ENCODE measurements at places on chromosomes 4 and X. TPM values are rescaled to one million over a fixed set of nuclear protein-coding genes. Genes with fewer than 3 reads are reported as not detected.

GRCh38 chrX:19886883-19887531, 393 bp downstream of the SH3KBP1 start:
- DNase-seq = no peak

GRCh38 chr4:148067301-148067916, 335.5 kb downstream of the ARHGAP10 start:
- no peak for DNase-seq

The KLHL34 gene
- not detected for total RNA-seq

- DNase-seq = no peak
These were observed 152.3 kb downstream of the LRBA start for GRCh38 chr4:150862829-150863228.

DNA sequence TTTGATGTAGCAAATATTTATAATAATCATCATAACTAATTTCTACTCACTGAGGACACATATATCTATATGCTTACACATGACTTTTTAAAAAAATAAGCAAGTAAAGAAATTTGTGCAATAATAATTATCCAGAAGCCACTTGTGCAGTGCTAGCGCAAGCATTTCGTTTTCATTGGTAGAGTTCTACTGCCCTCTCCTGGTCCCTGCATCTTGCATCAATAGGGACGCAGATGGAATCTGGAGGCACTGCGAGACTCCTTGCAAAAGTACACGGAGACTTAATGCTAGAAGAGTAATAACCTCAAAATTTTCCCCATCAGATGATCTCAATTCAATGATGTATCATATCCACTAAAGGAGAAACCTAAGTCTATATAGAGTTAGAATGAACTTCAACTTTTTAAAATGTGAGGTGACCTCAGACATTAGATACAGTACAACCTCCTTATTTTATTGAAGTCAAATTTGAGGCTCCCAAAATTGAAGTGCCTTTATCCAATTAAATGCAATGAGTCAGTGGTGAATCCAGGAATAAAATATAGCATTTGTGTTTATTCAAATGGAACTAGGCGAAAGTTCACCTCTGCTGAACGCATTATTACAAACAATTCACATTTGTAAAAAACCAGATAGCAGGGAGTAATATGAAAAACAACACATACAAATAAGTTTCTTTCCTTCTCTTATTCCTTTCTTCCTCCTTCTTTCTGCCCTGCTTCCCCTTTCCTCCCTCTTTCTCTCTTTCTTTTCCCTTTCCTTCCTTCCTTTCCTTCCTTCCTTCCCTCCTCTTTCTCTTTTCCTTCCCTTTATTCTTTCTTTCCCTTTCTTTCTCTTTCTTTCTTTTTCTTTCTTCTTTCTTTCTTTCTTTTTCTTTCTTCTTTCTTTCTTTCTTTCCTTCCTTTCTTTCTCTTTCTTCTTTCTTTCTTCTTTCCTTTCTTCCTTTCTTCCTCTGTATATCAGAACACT, 450.0 kb downstream of the ANKRD50 start:
- no peak for DNase-seq

The SPP1 gene
- 16.0 TPM for total RNA-seq

DNA sequence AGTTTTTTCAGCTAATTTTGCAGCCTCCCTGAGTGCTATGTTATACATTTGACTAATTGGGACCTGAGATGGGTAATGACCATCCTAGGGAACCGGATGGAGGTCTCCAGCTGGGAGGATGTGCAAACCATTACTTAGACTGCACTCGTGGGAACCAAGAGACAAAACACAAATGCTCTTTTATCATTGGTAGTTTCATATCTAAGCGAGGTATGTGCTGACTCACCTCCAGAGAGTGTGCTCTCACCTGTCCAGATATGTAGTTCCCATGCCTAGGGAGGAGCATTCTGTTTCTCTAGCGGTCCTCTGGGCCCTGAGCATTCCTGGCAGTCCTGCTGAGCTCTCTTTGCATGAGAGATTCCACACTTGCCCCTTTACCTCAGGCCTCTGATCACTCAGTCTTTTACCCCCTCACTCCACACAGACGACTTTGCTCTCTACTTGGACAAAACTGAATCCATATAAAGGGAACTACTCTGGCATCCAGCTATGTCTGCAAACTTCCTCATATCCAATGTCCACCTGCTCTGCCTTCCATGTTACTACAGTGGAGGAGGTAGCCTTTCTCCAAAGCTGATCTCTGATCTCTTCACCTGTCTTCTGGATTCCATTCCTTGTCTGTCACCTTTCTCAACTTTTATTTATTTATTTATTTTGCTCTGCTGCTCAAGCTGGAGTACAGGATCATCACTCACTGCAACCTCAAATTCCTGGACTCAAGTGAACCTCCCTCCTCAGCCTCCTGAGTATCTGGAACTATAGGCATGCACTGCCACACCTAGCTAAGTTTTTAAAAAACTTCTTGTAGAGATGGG, 88.4 kb downstream of the LRP2BP start:
- no peak for DNase-seq

DNA sequence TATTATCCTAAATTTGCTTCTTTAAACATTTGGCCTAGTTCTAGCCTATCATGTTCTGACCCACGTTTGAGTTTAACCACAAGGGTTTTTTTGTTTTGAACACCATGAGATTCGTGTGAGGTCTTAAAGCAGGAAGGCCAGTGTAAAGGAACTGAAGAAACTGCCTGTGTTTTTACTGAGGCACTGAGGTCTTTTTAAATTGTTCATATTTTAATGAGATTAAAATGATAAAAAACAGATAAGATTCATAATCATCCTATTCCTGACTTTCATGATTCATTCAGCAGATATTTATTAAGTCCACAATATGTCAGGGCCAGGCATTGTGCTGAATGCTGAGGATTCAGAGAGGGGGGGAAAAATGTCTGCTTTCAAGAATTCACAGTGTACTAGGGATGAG, 3.2 kb downstream of the RPS6KA3 start:
- DNase-seq = no peak

The SORBS2 gene
- total RNA-seq = 41.8 TPM

GRCh38 chr4:98210281-98210680, 50.9 kb upstream of the RAP1GDS1 start:
- DNase-seq = no peak

GRCh38 chr4:100869276-100869675, 351.5 kb upstream of the EMCN start:
- DNase-seq = no peak

The MFAP3L gene
- total RNA-seq = 6.8 TPM

The USP26 gene
- total RNA-seq = not detected

The IL9R gene
- total RNA-seq = not detected

The UGT2A3 gene
- not detected for total RNA-seq

GRCh38 chrX:67582436-67582835, 38.6 kb downstream of the AR start:
- DNase-seq = no peak

GRCh38 chrX:51893931-51894696, 691 bp downstream of the MAGED1 start:
- DNase-seq = peak; percentile 88

The SERTM2 gene
- not detected for total RNA-seq

DNA sequence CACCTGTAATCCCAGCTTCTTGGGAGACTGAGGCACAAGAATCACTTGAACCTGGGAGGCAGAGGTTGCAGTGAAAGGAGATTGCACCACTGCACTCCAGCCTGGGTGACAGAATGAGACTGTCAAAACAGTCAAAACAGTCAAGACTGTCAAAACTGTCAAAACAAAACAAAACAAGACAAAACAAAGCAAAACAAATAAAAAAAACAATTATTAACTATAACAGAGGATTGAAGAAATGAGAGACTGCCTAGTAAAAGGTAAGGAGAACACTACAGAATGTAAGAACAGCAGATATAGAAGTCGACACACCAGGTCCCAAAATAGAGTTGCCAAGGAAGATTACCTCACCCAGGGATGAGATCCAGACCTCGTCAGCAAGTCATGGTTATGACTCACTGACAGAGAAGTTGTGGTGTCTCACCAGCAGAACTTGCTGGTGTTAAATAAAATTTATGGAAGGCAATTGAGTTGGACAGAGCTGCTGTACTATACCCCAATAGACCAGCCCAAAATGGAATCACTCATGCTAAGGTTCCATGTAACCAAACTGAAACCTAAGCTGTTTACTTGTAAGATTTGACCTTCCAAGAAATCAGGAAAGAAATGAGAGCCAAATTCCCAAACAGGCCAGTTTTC, 32.1 kb upstream of the GK start:
- DNase-seq = no peak

DNA sequence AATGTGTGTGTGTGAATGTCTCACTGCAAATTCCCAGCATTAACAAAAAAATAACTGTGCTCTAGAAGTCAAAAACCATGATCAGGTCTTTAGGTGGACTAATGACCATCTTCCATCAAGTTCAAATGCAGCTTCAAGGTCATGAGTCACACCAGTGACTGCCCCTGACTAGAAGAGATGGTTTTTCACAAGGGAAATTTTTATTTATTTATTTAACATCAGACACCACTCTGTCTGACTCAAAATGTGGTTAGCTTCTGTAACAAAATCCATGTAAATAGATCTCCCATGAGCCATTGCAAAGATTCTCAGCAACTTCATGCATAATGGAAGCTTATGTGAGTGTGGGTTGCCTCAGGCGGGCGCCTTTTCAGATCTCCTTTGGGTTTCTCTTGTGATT, 219.2 kb downstream of the KIT start:
- DNase-seq = no peak

The FAM9B gene
- total RNA-seq = not detected

DNA sequence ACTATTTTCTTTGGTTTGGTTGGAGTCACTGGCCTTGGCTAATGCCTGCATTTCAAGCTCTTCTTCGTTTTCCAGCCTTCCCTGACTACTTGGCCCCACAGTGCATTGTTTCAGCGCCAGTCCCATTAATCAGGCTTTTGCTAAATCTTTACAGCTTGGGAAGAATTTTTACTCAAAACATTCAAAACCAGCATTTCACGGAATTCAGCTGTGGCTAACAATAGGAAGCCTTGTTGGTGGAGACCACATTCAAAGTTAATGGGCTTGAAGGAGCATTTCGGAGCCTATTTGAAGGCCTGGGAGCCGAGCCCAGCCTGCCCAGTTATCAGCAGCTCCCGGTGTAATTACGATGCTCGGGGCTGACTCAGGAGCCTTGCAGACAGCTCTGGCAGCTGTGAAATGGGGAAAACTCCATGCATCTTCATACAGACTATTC, 30.8 kb upstream of the VCX2 start:
- no peak for DNase-seq

The CTSO gene
- total RNA-seq = 13.9 TPM

- DNase-seq = no peak
These were observed at the start of gene ANXA10 for GRCh38 chr4:168092176-168092712. ANXA10 (plus strand) TSS chr4:168092537; CDS start chr4:168092701, 164 bp downstream.

DNA sequence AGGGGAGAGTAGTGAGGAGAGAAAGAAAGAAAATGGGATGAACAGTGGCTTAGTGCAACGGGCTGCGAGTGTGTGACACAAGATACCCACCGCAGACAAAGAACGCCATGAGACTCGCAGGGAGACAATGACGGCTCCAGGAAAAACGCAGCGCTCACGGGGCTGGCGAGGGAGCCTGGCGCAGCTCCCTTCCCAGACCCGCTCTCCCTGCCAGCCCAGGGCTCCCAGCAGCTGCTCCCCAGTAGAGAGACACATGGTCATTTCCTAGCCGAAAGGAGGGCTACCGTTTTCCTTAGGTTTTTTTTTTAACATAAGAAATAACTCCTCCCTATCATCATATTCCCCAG, 149.5 kb downstream of the MAML3 start:
- DNase-seq = no peak

DNA sequence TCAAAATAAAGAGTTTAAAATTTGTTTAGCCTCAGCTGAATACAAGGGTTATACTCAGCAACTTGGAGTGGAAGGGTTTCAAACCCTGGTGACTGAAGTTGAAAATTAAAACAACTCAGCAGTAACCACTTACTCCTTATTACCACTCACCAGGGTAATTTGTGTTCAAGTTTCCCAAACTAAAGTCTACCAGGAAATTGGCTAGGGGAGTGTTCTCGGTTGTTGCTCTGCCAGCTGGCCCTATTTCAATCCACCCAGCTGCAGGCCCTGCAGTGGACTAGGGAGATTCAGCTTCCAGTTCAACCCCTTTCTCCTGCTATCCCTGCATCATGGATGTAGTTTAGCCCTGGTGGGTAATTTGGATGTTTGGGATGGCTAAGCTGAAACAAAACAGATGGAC, 37.8 kb upstream of the EXOC1L start:
- no peak for DNase-seq

GRCh38 chrX:1330605-1331004, 6.0 kb upstream of the IL3RA start:
- no peak for DNase-seq

GRCh38 chr4:168564023-168564422, 67.2 kb downstream of the PALLD start:
- DNase-seq = no peak

DNA sequence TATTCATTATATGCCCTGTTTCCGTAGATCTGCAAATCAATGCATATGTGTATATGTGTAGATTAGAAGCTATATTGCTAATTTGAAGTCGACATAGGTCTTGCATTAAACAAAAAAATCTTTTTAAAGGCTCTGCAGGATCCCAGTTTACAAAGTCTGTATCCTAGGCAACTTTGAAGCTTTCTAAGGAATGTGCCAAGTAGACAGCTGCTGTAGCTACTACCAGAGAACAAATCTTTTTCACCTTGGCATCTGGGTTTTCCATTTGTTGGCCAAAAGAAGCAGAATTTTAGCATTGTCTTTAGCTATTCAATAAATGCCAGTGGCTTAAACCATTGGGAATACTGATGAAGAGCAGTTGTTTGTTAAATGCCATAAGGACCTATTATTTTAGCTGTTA, 88.0 kb downstream of the NAA11 start:
- DNase-seq = no peak

DNA sequence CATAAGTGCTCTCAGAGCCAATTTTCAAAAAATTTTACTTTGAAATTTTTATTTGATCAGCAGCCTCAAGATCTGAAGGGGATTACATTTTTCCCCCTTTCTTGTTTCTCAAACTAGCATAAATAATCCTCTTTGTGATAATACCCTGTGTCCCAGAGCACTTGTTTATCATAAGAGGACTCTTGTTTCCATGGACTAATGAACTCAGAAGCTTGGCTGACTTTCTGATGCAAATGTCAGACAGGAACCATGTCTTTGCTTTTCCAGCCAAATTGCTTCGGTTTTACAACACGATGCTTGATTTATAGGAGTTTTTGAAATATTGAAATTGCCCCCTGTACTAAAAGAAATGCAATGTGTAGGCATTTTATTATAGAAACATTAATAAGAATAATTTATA, 859.3 kb upstream of the LCORL start:
- no peak for DNase-seq

The EDNRA gene
- 135 TPM for total RNA-seq

The SETD7 gene
- 63.6 TPM for total RNA-seq
